Upper lobe of left lung (tissue), 6 donors: ENCODE measurements at places on chromosomes 1 and 21. TPM values are rescaled to one million over a fixed set of nuclear protein-coding genes. Genes with fewer than 3 reads are reported as not detected.
A peak's percentile ranks its signal among the peaks of the same experiment; 100 is the strongest.

DNA sequence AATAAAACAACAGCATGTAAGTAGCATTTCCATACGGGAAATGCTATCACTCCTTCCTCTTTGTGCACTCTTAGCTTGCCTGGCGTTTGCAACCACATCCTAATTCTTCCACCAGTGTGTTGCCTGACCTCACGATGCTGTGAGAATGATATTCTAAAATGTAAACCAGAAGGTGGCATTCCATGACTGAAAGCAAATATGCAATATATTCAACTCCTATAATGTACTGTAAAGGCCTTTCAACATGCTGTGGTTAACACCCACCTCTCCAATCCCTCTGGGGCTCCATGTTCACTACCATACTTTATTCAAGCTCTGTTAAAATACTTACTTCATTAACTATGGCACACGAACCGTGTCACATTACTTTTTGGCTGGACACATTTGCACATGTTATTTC lies 420.6 kb upstream of the DEPDC1 start:
- H3K36me3 ChIP-seq, result no peaks in the 10 kb centered on the region
- H3K27ac ChIP-seq, result no peak overlapping the region

S100A7A gene
- total RNA-seq, result not detected

GRCh38 chr1:1394116-1394515 lies 5.0 kb downstream of the CCNL2 start:
- no peaks in the 10 kb centered on the region for H3K27me3 ChIP-seq
- H3K36me3 ChIP-seq, result peaks cover 84% of the 10 kb centered on the region
- DNase-seq, result no peak
- H3K27ac ChIP-seq, result no peak overlapping the region

DNA sequence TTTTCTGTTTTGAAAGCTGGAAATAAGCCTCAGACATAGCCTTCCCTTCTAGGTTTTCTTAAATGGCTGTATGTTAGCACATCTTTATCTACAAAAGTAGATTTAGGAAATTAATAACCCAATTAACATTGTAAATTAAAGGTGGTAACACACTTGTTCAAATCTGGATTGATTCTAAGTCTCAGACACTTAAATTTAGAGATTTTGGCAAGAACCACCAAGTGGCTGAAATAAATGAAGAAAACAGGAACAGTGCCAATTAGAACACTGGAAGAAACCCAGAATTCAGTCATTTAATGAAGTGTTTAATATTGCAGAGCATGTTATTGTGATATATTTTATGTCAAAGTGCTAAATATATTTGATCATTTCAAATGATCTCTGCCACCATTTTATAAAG lies 628.2 kb downstream of the USP25 start:
- DNase-seq, result no peak
- no peak overlapping the region for H3K27ac ChIP-seq

- H3K4me1 ChIP-seq, result no peaks in the 10 kb centered on the region
- DNase-seq, result no peak
- no peak overlapping the region for H3K4me3 ChIP-seq
- no peak overlapping the region for H3K27ac ChIP-seq
- no peaks in the 10 kb centered on the region for H3K36me3 ChIP-seq
- no peaks in the 10 kb centered on the region for H3K27me3 ChIP-seq
Observed at GRCh38 chr1:13435458-13435857, 25.2 kb downstream of the PRAMEF20 start.

- peaks cover 5% of the 10 kb centered on the region for H3K4me1 ChIP-seq
- H3K36me3 ChIP-seq, result no peaks in the 10 kb centered on the region
Observed at GRCh38 chr1:35488336-35488735, 68.9 kb downstream of the KIAA0319L start.

AUNIP gene
- not detected for total RNA-seq

CHI3L1 gene
- total RNA-seq, result 19.9 TPM

DNA sequence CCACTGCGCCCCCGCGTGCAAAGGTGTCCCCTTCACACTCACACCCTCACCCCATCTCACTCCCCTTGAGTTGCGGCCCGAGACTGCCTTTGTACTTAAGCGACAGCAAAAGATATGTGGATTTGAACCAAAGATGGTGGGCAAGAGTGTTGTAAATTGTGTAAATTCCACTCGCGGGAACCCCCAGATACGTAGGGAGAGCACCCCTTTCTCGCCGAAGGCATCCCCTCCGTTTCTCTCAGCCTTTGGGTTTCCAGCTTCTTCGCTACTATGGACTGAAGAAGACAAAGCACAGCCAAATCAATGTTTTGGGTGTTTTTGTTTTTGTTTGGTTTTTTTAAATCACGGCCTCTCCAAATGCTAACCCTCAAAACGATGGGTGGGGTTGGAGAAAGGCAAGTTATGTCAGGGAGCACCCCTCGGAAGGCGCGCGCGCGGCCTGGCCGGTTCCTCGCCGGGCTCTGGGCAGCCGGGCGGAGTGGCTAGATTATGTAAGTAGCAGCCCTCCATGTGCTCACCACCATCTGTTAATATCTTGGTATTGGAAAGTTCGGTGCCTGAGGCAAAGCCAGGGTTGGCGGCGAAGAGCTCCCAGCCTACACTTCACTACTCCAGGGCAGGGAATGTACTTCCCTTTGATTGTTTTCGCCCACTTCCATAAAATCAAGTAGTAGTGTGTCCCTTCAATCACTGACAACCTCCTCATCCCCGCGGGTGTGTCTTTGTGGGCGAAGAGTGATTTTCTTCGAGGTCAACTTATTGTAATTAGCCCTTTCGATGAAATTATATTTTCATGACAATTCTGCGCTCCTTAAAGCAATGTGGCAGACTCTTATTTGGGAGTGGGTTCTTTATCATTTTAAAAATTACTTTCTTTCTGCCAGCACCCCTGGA lies 4.0 kb upstream of the PROX1 start:
- H3K36me3 ChIP-seq, result no peaks in the 10 kb centered on the region
- no peak for DNase-seq
- no peak overlapping the region for H3K27ac ChIP-seq
- peaks cover 71% of the 10 kb centered on the region for H3K27me3 ChIP-seq
- H3K4me3 ChIP-seq, result no peak overlapping the region
- H3K4me1 ChIP-seq, result peaks cover 41% of the 10 kb centered on the region

- H3K36me3 ChIP-seq, result no peaks in the 10 kb centered on the region
- no peak overlapping the region for H3K27ac ChIP-seq
- no peaks in the 10 kb centered on the region for H3K27me3 ChIP-seq
- no peaks in the 10 kb centered on the region for H3K4me1 ChIP-seq
- H3K4me3 ChIP-seq, result no peak overlapping the region
- no peak for DNase-seq
Observed at GRCh38 chr1:237570530-237570929, 320.2 kb downstream of the ZP4 start.

DNA sequence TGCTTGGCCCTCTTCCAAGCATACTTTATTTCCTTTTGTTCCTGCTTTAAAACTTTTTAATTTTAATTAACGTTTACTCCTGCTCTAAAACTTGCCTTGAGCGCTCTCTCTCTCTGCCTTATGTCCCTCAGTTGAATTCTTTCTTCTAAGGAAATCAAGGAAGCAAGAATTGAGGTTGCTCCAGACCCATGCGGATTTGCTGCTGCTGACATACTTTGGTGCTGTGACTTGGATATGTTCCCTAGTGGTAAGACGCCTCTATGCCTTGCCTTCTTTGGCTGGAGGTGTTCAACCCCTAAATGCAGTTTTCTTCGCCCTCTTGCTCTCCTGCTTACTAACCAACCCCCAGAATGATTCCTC lies 148.1 kb downstream of the ADSS2 start:
- DNase-seq, result no peak
- H3K4me1 ChIP-seq, result peaks cover 32% of the 10 kb centered on the region
- no peaks in the 10 kb centered on the region for H3K27me3 ChIP-seq
- H3K4me3 ChIP-seq, result no peak overlapping the region

DNASE2B gene
- total RNA-seq, result 1.5 TPM

DNA sequence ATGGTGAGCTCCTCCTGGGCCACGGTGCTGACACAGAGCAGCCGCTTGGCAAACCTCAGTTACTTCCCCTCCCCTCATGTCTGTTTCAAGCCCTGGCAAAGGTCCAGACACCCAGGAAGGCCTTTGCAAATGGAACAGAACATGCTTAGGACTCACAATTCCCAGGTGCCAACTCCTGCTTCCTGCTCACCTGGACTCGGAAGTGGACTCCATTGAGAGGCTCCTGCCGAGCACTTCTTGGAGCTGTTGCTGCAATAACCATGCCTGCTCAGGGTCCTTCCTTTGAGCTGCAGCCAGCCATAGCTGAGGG lies 10.7 kb downstream of the DCST2 start:
- H3K4me3 ChIP-seq, result no peak overlapping the region
- no peak overlapping the region for H3K27ac ChIP-seq
- H3K4me1 ChIP-seq, result peaks cover 16% of the 10 kb centered on the region
- no peaks in the 10 kb centered on the region for H3K36me3 ChIP-seq

PLA2G2C gene
- total RNA-seq, result not detected

PLPPR4 gene
- 2.6 TPM for total RNA-seq

GRCh38 chr1:204565617-204566582 lies 49.7 kb downstream of the MDM4 start:
- H3K36me3 ChIP-seq, result peaks cover 14% of the 10 kb centered on the region
- DNase-seq, result peak; percentile 28
- no peak overlapping the region for H3K4me3 ChIP-seq
- no peak overlapping the region for H3K27ac ChIP-seq
- no peaks in the 10 kb centered on the region for H3K4me1 ChIP-seq

GRCh38 chr1:52771384-52771783 lies 45.1 kb downstream of the ZYG11B start:
- H3K27ac ChIP-seq, result no peak overlapping the region
- DNase-seq, result no peak
- no peaks in the 10 kb centered on the region for H3K27me3 ChIP-seq
- H3K4me3 ChIP-seq, result no peak overlapping the region

DNA sequence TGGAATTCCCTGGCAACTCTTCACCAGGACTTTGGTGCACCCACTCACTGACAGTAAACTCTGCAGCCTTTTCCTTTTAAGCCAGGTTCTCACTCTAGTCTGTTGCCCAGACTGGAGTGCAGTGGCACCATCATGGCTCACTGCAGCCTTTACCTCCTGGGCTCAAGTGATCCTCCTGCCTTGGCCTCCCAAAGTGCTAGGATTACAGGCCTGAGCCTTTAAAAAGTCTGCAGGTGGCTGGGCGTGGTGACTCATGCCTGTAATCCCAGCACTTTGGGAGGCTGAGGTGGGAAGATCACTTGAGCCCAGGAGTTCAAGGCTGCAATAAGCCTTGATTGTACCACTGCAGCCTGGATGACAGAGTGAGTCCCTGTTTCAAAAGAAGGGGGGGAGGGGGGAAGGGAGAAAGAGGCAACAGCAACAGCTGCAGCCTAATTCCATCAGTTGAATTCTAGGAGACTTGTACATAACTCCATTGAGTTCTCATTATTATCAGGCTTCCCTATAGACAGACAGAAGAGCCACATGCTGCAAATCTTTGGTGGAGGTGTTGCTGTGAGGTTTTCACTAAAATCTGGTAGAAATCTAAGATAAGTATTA lies 8.1 kb upstream of the HNRNPR start:
- no peaks in the 10 kb centered on the region for H3K36me3 ChIP-seq
- no peak overlapping the region for H3K27ac ChIP-seq
- DNase-seq, result no peak
- H3K4me3 ChIP-seq, result no peak overlapping the region
- no peaks in the 10 kb centered on the region for H3K27me3 ChIP-seq

DNA sequence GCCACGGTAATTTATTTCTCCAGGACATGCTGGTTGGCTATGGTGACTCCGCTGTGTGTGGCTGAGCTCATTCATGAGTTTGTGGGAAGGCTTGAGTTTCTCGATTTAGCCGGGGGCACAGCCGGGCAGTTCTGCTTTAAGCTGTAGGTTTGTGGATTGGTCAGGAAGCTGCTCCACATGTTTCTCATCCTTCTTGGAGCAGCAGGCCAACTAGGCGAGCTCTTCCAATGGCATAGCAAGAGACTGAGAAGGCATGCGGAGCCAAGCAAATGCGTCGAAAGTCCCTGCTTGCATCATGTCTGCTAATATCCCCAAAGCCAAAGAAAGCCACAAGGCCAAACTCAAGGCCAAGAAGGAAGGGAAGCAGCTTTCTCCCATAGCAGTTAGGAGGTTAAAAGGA lies 71.6 kb upstream of the GREM2 start:
- no peaks in the 10 kb centered on the region for H3K27me3 ChIP-seq
- no peak overlapping the region for H3K4me3 ChIP-seq
- no peak overlapping the region for H3K27ac ChIP-seq
- DNase-seq, result no peak
- H3K4me1 ChIP-seq, result no peaks in the 10 kb centered on the region

ZCCHC17 gene
- total RNA-seq, result 19.9 TPM

GRCh38 chr1:67336783-67337182 lies 29.1 kb downstream of the IL12RB2 start:
- no peak overlapping the region for H3K27ac ChIP-seq
- no peaks in the 10 kb centered on the region for H3K4me1 ChIP-seq
- H3K4me3 ChIP-seq, result no peak overlapping the region

- DNase-seq, result no peak
- no peak overlapping the region for H3K4me3 ChIP-seq
- H3K27ac ChIP-seq, result no peak overlapping the region
- no peaks in the 10 kb centered on the region for H3K36me3 ChIP-seq
- no peaks in the 10 kb centered on the region for H3K4me1 ChIP-seq
- no peaks in the 10 kb centered on the region for H3K27me3 ChIP-seq
Observed at GRCh38 chr21:31911138-31911907, 38.5 kb downstream of the HUNK start.

GRCh38 chr1:87151500-87152421 lies 176.9 kb upstream of the LMO4 start:
- H3K4me3 ChIP-seq, result peak overlapping the region; percentile 43
- peak; percentile 73 for DNase-seq
- H3K36me3 ChIP-seq, result no peaks in the 10 kb centered on the region
- H3K27me3 ChIP-seq, result no peaks in the 10 kb centered on the region
- no peak overlapping the region for H3K27ac ChIP-seq

FCN3 gene
- 660 TPM for total RNA-seq

GRCh38 chr1:99269321-99269720 lies 5.0 kb downstream of the PLPPR4 start:
- no peak overlapping the region for H3K4me3 ChIP-seq
- no peak for DNase-seq
- H3K36me3 ChIP-seq, result no peaks in the 10 kb centered on the region
- H3K27ac ChIP-seq, result no peak overlapping the region
- H3K27me3 ChIP-seq, result peaks cover 4% of the 10 kb centered on the region
- no peaks in the 10 kb centered on the region for H3K4me1 ChIP-seq

C8B gene
- total RNA-seq, result 0.98 TPM

GRCh38 chr1:162904579-162904978 lies 43.6 kb upstream of the CCDC190 start:
- no peak overlapping the region for H3K4me3 ChIP-seq
- H3K36me3 ChIP-seq, result no peaks in the 10 kb centered on the region
- no peak overlapping the region for H3K27ac ChIP-seq
- no peak for DNase-seq
- H3K27me3 ChIP-seq, result no peaks in the 10 kb centered on the region
- H3K4me1 ChIP-seq, result no peaks in the 10 kb centered on the region

CXADR gene
- 23.2 TPM for total RNA-seq

- peak overlapping the region; percentile 93 for H3K27ac ChIP-seq
- no peaks in the 10 kb centered on the region for H3K36me3 ChIP-seq
- H3K27me3 ChIP-seq, result no peaks in the 10 kb centered on the region
- peak overlapping the region; percentile 99 for H3K4me3 ChIP-seq
- DNase-seq, result no peak
- H3K4me1 ChIP-seq, result peaks cover 47% of the 10 kb centered on the region
Observed at GRCh38 chr1:243253211-243253925, 1.7 kb downstream of the CEP170 start.

TENT5C gene
- total RNA-seq, result 37.8 TPM
